NT2/D1 (cell line): ENCODE measurements at places on chromosomes 7 and 10.
A peak's percentile ranks its signal among the peaks of the same experiment; 100 is the strongest.

GRCh38 chr7:91342346-91342745, 78.1 kb downstream of the FZD1 start:
- DNase-seq = no peak

GRCh38 chr7:43612599-43613589, 30.0 kb downstream of the STK17A start:
- DNase-seq = no peak

DNA sequence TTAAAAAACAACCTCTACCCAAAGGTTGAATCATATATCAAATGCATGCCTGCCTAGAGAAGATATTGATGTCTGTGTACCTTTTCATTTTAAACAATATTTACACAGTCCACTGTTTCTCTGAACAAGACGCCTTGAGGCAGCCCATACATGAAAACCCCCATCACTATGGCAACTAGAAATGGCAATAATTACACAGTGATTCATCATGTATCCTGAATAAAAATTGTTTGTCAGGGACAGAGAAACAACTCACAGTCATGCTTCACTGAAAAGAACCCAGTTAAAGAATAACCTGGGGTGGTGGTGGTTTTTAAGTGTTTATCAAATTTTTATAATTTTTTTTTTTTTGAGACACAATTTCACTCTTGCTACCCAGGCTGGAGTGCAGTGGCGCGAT, 19.7 kb downstream of the DNAJC12 start:
- DNase-seq = no peak

- no peak for DNase-seq
These were observed 248.0 kb upstream of the FZD8 start for GRCh38 chr10:35889971-35890675.

DNA sequence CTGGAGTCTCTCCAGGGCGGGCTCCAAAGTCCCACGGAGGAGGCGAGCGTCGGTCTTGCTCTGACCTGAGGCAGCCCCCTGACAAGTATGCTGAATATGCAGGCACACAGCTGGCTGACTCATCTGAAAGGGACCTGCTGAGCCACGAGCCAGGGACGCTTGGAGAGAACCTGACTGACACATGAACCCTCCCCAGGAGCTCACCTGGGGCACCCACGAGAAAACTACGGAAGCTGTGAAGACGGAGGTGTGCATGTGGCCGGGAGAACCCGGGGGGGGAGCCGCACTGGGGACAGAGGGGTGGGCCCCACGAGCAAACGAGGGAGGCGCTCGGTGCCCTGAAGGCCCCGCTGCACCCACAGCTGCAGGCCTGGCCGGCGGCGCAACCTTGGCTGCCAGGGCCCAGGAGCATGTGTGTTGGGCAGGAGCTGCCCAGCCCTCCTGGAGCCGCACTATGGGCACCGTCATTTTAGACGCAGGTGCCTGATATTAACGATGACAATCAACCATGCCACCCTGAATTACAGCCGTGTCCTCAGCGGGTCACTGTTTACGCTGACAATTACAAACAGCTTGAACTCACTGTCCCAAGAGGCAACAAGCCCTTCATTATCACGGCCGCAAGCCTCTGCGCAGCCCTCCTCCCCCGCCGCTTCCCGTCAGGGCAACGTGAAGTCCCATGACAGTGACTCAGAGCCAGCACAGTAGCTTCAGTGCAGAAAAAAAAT, 64.7 kb downstream of the DIP2C start:
- peak; percentile 23 for DNase-seq

DNA sequence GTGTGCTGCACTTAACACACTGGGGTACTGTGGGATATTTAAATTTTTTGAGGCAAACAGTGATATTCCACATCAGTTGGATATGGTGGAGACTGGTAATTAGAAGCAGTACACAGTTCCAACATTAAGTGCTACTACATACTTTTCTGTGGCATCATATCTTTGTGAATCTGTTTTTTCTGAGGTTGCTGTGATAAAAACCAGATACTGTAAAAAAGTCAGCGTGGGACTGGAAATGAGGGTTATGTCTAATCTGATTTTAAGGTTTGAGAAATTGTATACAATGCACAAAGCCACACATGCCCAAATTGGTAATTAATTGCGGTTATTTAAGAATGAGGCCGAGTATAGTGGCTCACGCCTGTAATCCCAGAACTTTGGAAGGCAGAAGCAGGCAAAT, 41.2 kb downstream of the TBC1D12 start:
- DNase-seq = no peak

DNA sequence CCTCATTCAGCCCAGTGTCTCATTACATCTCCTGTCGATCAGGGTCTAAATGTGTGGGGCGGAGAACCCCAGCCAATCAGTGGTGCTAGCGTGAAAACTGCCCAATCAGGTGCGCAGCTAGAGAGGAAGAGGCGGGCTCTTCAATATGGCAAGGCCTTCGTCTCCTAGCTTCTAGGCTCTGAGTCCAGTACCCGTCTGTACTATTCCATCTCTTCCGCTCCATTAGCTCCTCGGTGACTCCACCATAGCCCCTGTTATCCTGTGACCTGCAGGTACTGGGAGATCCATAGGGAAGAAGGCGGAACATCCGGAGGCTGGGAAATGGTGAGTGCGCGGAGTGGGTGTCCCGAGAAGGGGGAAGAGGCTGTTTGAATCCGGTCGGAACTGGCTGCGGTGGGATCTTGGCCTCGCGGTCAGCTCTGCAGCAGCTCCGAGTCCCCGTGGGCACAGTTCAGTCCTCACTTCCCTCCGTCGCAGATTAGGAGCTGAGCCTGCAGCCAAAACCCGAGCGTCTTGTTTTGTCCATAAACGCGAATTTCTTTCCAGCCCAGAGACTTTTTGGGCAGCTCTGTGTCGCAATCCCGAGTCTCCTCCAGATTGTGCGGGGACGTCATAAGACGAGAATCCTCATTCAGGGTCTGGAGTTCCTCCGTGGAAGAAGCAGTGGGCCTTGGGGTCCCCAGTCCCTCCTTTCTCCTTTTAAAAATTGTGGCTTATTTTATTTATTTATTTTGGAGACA, at the start of gene ZNF727:
Gene ZNF727 (plus strand): TSS at position 134 of the 740 bp plus-strand sequence. CDS start 188 bp downstream, at position 322.
- no peak for DNase-seq
